ENCODE measurements at places on chromosomes 5 and 9. TPM values are rescaled to one million over a fixed set of nuclear protein-coding genes. Genes with fewer than 3 reads are reported as not detected.

The GRM6 gene
- total RNA-seq = not detected

The AK3 gene
- 93.1 TPM for total RNA-seq

The SLC25A48 gene
- not detected for total RNA-seq

The SNCAIP gene
- not detected for total RNA-seq

The PCDHA1 gene
- 0.96 TPM for total RNA-seq

The OGN gene
- total RNA-seq = 0.95 TPM

The MELK gene
- 80.9 TPM for total RNA-seq

The STPG3 gene
- total RNA-seq = 0.35 TPM

The TICAM2 gene
- 1.3 TPM for total RNA-seq
